ENCODE measurements at places on chromosomes 7 and 10. TPM values are rescaled to one million over a fixed set of nuclear protein-coding genes. Genes with fewer than 3 reads are reported as not detected.

DNA sequence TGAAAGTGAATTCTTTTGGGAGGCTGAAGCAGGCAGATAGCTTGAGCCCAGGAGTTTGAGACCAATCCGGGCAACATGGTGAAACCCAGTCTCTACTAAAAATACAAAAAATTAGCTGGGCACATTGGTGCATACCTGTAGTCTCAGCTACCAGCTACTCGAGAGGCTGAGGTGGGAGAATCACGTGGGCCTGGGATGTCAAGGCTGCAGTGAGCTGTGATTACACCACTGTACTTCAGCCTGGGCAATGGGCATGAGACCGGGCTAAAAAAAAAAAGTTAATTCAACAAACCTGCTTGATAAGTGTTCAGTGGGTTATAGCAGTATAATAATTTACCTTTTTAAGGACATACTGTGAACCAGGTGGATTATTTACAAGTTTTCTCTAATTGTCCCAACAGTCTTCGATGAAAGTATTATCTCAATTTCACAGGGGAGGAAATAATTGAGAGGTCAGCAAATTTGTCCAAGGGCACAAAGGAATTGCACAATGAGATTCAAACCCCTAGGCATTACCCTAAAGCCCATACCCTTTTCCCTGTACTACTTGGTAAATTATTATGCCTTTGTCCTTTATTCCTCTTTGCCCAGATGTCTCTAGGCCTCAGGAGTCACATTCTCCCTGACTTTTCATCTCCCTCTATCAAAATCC lies 13.1 kb upstream of the DLD start:
- DNase-seq = no peak

DNA sequence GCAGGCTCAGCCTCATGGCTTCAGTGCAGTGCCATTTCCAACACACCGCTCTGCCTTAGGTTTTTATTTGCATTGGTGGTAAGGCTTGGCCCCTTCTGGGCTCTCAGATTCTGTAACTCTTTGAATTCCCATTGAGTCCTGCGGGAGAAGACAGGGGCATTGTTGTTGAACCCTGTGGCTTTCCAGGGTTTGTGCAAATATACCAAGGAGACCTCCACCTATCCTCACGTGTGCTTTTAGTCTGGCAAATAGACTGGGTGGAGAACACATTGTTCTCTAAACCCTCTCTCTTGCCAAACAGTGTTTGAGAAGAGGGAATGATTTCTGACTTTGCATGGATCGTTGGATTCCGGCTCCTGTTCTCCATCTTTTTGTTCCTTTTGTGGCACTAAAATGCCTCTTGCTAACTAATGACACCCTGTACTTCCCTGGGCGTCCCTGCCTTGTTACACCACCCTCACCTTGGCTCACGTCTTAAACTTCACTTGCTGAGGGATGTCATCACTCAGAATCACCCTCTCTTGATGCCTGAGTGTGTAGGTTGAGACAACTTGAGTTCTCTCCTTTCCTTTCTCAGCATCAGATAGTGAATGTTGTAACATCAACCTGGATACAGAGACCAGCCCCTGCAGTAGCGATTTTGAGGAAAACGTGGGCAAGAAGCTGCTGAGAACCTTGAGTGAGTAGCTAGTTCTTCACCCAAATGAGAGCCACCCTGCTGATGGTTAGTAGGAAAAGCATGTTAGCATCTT lies 40.5 kb downstream of the GOT1 start:
- DNase-seq = no peak

The GOLGA7B gene
- total RNA-seq = 0.52 TPM

The PDE6C gene
- total RNA-seq = not detected

DNA sequence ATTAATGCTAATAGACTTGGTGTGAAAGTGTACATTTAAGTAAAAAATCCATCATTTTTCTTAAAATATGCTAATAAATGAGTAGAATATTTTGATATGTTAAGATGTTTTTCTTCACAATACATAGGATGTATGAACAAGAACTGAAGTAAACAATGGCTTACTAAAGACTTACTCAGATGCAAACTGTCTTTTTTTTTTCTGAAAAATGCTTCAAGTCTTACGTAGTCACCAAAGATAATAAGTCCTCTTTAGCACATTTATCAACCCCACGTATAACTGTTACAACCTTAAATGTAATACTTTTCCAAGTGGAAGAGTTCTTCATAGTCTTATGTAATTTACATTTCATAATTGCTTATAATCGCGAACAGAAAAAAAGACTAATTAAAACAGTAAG lies 54.8 kb downstream of the MDFIC start:
- DNase-seq = no peak

The CALCR gene
- total RNA-seq = 0.05 TPM

DNA sequence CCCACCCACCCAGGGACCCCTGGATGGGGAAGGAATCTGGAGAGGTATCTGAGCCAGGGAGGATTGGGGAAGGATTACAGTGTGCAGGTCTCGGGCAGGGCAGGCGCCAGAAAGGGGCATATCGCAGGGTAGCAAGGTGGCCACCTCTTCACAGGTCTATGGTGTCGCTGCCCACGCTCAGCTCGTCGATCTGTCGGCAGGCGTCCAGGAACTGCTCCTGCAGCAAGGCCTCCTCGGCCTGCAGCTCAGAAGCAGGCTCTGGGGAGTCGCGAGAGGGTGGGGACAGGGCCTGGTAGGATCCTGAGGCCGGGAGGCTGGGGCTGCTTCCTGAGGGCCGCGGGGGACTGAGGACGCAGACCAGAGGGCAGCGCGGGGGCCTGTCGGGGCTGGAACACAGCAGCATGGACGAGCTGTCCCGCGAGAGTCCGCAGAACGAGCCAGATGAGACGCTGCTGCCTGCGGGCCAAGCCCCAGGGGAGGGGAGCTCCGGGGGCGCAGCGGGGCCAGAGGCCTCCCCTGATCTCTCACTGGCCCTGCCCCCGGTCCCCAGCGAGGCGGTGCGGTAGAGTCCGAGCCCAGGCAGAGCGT lies 7.1 kb upstream of the RBM28 start:
- no peak for DNase-seq

The WAPL gene
- total RNA-seq = 50.9 TPM

The CSTF2T gene
- total RNA-seq = 24.2 TPM

GRCh38 chr7:114086914-114087652 lies 168.3 kb upstream of the PPP1R3A start:
- no peak for DNase-seq

DNA sequence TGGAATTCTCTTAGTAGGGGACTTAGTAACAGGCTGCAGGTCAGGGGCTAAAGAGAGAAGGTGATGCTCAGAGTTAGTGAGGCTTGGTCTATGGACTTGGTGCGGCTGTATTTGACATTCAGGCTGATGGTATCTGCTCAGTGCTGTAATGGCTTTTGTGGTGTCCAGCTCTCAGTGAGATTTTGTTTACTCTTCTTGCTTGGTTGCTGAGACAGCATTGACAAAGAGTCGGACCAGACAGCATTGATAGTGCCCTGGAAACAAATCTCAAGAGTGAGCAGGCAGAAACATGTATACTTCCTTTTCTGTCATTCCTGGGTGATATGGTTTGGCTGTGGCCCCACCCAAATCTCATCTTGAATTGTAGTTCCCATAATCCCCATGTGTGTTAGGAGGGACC lies 202.0 kb downstream of the STK31 start:
- DNase-seq = no peak

The PANK1 gene
- 6.5 TPM for total RNA-seq

DNA sequence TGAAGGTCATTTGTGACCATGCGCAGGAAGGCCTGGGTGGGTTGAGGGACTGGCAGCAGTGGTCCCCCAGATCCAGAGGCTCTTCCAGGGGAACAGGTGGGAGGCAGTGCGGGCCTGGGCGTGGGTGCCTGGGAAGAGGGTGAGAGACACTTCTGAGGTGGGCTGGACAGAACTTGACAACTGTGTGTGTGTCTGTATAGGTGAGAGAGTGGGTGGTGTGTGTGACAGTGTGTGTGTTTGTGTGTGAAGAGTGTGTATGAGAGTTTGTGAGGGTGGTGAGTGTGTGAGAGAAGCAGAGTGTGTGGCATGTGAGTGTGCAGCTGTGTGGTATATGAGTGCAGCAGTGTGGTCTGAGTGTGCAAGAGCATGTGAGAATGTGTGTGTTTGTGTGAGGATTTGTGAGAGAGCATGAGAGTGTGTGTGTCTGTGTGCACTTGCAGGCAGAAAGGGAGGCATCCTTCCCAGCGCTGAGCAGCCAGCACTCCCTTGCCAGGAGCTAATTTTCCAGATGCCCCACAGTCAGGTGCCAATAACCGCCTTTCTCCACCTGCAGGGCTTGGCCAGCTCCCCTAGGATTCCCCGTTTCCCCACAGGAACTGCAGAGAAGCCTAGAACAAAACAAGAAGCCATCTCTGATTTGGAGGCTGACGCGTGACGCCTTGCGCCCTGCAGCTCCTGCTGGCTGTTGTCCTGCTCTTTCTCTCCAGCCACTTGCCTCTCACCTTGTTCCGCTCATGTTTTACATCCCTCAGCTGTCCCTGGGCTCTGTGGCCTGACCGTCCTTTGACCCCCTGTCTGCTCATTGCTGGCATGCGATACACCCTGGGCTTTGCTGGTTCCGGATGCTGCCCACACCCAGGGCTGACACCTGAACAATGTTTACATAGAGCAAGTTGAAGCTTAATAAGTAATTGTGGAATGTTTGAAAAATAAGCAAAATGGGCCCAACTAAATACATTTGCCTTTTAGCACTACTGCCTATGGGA lies 88.0 kb downstream of the TMEM178B start:
- DNase-seq = no peak

- no peak for DNase-seq
These were observed 4.1 kb upstream of the PRSS1 start for GRCh38 chr7:142745091-142745635.

DNA sequence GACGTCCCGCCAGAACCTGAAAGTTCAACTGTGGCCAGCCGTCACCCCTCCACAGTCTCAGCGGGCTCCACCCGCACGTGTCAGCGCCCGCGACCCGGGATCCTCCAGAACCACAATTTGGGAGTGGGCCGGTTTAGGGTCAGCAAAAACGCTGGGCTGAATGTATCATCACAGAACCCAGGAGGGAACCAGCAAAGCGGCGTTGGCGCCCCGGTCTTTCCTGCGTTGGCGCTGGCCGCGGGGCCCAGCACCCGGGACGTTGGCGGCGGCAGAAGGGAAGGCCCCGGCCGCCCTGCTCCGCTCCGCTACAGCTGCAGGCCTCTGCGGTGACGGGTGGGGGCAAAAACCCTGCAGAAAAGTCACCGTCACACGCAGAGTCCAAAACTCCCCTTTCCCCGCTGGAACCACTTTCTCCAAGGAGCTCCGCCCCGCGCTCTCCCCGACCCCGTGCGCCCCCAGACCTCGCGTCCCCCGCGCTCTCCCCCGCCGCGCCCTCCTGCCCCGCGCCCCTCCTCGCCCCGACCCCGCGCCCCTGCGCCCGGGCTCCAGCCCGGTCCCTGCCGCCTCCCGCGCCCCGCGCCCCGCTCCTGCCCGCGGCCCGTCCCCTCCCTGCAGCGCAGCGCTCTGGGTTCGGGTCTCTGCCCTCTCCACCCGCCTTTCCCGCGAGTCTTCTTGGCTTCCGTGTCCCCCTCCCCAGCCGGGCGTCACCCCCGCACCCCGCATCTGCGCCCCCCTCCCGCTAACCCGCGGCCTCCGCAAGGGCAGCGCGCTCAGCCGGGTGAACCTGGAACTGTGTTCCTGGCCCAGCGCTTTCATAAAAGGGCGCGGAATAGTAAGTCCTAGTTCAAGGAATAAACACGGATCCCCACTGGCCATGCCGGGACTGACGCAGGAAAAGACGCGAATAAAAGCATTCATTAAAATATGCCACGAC lies 24.0 kb upstream of the RNF32 start:
- no peak for DNase-seq

GRCh38 chr10:114708717-114709335 lies 50.8 kb upstream of the ABLIM1 start:
- no peak for DNase-seq

DNA sequence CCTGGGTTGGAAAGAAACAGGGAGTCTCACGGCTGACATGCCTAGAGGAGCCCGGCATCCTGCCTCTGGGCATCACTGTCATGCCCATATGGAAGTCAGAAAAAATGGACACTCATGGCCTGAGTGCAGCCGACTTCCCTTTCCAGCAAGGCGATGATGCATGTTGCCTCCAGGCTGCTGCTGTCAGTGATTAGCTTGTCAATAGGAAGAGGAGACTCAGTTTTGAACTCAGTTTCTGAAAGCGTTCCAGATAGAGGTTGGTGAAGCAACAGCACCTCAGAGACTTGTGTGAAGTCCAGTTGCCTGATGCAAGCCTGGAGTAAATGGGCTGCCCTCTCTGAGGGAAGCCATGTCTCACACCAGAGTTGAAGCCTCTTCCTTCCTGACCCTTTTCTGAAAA lies 148.4 kb downstream of the TPST1 start:
- no peak for DNase-seq

GRCh38 chr7:64876792-64877713 lies 26.0 kb upstream of the ZNF273 start:
- DNase-seq = peak; percentile 69

DNA sequence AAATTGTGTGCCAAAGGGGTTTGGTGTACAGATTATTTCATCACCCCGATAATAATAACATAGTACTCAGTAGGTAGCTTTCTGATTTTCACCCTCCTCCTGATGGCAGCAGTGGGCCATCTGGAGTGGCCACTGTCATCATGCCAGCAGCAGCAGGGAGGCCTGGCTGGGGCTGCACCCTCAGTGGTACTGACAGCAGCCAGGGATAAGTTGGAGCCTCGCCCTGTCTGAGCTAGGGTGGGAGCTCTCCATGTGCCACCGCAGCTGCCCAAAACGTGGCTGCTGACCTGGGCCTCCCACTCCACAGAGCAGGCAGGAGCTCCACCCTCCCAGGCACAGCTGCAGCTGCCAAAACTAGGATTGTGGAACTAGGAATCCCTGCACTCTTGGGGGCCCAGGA lies 700.8 kb upstream of the KCND2 start:
- no peak for DNase-seq

DNA sequence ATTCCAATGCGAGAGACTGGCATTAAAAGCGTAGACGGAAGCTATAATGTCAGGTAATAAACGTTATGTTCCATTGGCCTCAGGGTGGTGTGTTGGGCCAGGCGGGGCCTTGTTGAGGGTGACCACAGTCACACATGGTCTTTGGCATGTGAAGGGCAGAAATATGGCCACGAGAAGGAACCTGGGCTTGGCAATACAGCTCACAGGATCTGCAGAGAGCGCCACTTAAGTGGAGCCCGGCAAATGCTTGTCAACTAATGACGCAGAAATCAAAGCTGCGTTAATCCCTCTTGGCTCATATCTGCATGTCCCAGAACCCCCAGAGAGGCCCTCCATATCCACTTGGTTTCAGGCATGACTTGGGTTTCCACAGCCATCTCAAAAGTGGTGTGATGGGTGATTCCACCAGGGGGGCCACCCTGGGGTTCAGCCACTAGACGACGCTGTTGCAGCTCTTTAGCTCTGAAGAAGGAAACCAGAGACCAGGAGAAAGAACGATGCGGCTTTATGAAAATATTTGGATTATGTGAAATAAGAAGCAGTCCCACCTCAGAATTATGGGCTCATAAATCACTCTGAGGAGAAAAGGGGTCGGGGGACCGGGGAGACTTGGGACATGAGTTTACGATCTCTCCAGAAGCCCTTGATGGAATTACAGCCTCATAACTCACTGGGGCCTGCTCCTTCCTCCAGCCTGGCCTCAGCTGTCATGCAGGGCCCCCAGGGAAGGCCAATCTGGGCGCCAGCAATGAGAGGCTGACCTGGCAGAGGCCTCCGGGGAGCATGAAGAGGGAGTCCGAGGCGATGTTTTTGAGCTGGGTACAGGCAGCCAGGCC lies 462.5 kb downstream of the PLXNA4 start:
- DNase-seq = no peak

The DNAH11 gene
- total RNA-seq = 4.9 TPM
